Activated naive CD4-positive, alpha-beta T cell treated with Interleukin-2 at 50 U/mL for 16 hours (primary cell): ENCODE measurements at places on chromosomes 6 and 20.

DNA sequence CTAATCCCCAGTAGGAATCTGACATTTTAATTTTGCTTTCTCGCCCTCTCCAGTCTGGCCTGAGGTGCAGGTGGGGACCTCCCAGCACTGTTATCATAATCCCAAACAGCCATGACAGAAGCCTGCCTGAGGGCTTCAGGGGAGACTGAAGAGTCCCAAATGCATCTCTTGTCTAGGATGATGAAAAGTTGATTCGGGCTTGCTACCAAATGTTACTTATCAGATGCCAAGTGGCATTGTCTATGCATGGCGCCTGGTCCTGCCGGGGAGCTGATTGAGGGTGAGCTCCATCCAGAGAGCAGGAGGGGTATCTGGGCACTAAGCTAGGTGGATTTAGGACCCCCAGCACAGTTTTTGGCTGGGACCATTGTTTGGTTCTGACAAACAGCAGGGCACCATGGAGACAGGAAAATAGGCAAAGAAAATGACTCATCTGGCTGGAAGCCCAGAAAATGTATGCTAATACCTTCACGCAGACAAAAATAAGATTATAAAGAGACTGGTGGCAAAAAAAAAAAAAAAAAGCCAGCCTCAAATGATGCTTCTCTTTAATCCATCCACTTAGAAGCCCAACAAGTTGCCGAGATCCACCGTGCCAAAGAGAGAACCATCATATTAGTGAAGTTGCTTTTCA, 513.7 kb upstream of the SULF2 start:
- DNase-seq = no peak

- no peak for DNase-seq
These were observed 59.2 kb downstream of the SCML4 start for GRCh38 chr6:107764684-107765460.

DNA sequence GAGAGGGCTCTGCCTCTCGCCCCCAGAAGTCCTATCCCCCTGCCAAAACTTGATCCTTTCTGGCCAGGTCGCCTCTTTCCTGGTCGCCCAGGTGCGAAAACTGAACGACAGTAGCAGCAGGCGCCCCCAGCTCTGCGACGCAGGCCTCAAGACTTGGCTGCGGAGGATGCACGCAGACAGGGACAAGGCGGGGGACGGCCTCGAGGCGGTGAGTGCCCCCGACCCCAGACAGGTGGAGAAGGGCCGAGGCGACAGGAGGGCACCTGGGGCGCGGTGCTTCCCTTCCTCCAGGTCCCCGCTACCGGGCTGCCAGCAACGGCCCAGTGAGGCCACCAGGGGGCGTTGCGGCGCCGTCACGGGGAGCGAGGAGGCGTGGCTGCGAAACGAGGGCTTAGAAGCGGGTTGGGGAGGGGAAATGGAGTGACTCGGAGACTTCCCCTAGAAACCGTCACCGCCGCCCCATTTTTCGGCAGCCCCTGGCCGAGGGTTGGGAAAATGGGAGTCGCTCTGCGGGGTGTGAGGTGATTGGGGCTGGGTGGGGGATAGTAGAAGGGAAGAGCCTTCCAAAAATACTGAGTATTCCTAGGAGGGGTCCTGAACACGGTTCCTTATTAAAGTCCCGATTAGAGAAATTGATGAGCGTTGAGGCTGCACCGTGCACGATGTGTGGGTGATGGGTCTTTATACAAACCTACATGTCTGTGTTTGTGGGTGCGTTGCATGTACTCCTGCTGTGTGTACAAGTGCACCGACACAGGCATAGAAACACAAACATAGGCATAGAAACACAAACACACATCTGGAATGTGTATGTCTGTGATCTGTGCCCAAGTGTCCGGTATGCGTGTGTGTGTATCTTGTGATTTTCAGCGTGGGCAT, 44.6 kb downstream of the ARHGAP40 start:
- DNase-seq = peak; percentile 91

GRCh38 chr20:2421247-2421646, 40.5 kb downstream of the TGM6 start:
- DNase-seq = no peak

GRCh38 chr6:52310932-52311331, 26.4 kb upstream of the MCM3 start:
- DNase-seq = no peak

DNA sequence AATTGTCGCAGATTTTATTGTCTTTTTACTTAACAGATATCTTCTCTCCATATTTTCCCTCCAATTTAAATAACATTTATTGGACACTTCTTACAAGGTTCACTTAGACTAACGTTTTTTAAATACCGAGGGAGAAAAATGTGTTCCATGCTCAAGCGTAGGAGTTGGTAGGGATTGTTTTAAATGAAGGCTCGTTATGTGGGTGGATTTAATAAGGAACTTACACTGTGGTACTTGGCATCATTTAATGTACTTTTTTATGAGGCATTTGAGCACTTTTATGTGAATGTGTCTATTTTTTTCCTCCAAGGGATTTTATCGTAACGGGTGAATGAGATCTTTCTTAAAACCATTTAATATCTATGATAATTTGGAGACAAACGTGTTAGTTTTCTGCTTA, 125.0 kb upstream of the MTHFD1L start:
- no peak for DNase-seq

DNA sequence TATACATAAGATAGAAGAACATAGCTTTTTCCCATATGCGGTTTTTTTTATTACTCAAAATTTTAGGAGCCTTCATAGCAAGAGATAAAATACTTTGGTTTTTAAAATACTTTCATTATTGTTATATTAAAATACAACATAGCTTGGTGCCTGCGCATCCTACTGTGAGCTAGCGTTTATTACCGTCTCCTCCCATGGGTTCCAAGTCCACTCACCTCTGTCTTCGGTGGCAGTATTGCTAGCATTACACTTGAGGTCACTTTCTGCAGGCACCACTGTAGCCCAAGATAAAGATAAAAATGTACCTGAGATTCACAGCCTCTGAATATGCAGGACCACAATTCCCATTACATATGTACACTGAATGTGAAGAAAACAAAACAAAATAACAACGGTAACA, 326.7 kb downstream of the TPBG start:
- no peak for DNase-seq

DNA sequence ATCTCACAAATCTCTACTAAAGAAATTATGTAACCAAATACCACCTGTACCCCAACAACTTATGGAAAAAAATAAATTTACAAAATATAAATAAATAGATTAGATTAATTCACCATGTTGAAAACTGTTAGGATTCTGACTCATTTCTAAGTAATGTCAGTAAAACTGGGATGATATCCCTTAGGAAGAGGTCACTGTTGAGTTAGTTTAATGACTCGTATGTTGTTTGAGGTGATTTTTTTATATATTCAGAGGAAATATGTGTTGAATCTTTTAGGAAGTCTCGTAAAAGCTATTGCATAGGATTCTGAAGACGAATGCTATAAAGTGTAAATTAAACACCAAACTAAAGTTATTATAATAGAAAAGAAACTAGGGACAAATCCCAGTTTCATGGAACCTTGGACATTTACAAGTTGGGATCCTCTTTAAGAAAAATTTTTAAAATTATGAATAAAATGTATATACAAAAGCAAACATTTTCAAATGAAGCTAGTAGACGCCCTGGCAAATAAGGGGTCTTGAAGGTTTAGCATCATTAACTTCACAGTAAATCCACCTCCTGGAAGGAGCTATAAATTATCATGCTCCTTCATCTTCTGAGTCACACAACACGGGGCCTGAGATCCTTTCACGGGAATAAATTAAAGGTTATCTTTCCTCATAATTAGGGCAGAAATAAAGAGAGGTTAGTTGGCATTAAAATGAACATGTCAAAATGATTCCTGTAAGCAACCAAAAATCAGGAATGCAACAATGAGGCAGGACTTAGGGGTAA, 37.0 kb upstream of the POU3F2 start:
- DNase-seq = no peak

DNA sequence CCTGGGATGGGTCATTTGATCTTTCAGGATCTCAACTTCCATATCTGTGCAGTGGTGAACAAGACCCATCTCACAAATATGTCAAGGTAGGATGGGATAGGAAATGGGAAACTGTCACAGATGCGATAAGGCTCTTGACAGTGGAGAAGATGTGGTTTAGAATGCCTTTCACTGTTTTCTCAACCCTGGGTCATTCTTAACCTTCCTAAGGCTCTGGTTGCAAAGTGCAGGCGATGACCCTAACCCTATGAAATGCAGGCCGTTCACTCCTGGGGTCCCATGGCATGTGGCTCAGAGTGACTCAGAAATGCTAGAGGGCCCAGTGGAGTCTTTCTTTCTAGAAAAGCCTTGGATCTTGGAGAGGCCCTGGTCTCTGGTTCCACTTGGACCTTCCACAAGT, 61.7 kb downstream of the FOXA2 start:
- DNase-seq = no peak

GRCh38 chr6:19998541-19998940, 161.4 kb downstream of the ID4 start:
- DNase-seq = no peak

DNA sequence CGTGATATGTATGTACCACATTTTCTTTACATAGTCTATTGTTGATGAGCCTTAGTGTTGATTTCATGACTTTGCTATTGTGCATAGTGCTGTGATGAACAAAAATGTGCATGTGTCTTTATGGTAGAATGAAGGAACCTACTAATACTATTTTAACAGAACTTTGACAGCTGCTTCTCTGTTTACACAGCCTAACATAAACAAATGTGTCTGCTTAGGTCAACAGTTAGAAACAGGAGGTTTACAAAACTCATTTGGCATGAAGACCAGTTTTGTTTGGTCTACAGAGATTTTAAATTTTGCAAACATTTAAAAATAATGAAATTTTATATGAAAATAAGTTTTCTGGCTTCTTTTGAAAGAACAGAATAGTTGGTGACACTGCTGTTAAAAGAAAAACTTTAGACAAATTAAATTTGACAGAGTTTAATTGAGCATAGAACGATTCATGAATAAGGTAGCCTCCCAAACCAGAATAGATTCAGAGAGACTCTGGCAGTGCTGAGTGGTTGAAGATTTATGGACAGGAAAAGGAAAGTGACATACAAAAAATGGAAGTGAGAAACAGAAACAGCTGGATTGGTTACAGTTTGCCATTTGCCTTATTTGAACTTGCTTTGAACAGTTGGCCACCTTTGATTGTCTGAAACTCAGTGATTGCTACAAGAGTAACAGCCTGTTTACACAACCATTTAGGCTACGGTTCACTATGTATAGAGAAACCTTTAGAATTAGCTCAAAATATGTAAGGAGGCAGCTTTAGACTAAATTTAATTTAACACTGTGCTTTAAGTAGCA, 715.8 kb upstream of the HS3ST5 start:
- DNase-seq = no peak

- DNase-seq = no peak
These were observed at the start of gene PRICKLE4 for GRCh38 chr6:41780551-41781365. Gene PRICKLE4, plus strand, starts transcription at chr6:41780782. Its CDS starts 2,692 bp downstream, at chr6:41783474.

GRCh38 chr6:99609905-99610489, 3.4 kb downstream of the PRDM13 start:
- DNase-seq = no peak

DNA sequence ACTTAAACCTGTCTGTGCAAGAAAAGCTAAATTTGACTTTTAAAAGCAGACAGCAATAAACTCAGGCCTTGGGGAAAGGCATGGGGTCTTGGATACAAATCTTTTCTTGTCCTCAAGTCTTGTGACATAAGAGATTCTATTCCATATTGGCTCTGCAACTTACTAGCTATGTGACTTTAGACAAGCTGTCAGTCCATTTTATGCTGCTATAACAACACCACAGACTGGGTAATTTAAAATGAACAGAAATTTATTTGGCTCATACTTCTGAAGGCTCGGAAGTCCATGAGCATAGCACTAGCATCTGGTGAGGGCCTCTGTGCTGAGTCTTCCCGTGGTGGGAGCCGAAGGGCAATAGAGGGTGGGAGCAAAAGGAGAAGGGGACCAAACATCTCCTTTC, 246.0 kb upstream of the MOCS1 start:
- DNase-seq = no peak

DNA sequence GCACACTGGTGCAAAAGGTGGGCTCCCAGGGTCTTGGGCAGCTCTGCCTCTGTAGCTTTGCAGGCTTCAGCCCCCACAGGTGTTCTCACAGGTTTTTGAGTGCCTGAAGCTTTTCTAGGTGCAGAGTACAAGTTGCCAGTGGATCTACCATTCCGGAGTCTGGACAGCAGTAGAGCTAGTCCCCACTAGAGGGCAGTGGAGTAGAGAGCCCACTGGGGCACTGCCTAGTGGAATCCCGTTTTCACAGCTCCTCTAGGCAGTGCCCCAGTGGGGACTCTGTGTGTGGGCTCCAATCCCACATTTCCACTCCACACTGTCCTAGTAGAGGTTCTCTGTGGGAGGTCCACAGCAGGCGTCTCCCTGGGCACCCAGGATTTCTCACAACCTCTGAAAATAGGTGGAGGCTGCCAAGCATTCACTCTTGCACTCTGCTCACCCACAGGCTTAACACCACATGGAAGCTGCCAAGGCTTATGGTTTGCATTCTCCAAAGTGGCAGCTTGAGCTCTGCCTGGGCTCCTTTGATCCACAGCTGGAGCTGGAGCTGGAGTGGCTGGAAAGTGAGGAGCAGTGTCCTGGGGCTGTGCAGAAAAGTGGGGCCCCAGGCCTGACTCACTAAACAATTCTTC, 86.3 kb upstream of the PROKR2 start:
- DNase-seq = no peak

DNA sequence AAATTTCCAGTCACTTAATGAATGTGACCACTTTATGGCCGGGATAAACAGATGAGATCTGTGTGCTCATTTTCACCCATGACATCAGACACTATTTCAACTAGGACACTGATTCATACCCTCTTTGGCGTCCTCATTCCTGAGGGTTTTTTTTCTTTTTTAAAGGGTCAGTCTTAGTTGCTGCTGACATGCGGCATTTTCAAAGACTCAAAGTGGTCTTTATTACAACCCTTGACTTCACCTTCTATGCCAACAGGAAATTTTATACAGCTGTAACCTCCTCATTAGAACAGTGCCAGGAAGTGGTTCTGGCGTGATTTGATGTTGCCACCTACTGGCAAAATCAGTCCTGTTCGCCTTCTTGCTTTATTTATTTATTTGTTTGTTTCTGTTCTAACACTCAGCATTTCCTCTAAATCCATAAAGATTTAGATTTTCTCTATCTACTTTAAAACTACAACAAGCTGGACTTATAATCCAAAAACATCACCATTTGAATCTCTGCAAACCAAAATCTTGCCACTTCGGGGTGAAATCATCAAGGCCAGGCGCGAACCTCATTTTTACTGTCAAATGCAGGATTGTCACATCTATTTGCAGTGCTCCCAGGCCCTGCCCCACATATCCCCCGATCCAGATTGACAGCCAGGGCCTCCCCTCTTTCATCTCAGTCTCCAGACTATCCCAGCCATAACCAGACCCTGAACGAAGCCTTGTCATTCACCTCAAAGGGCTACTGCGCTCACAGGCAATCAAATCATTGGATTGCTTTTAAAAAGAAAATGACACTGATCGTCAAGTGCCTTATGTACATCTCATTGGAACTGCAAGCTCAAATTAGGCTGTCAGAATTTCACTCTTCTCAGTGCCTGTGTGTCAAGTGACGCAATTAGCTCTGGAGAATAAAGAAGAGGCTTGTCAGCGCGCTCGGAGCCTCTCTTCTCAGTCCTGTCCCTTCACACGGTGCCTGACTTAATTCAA, 77.5 kb downstream of the C6orf118 start:
- no peak for DNase-seq
